T-helper 1 cell (primary cell): ENCODE measurements at places on chromosomes 16 and 17.

- DNase-seq: no peak
Measured at GRCh38 chr17:62690168-62690897, 62.9 kb downstream of the MRC2 start.

GRCh38 chr17:2435862-2436261 lies 35.0 kb upstream of the MNT start:
- DNase-seq: no peak

DNA sequence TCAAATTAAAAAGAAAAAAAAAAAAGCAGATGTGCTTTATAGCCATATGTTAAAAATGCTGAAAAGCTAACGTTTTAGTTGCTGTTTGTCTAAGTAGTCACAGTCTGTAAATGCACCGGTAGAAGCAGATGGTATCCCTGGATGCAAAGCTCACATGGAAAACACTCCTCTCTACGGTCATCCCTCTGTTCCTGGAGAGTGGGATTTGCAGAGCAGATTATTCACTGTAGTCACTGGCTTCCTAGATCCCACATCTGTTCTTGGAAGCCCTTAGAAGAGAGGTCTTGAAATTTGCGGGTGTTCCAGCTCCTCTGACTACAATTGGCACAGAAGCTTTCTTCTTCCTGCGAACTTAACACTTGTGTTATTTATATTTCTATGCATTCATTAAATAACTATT lies 186.6 kb downstream of the PMP22 start:
- DNase-seq: no peak

GRCh38 chr16:28112908-28113307 lies 49.4 kb upstream of the GSG1L start:
- no peak for DNase-seq

DNA sequence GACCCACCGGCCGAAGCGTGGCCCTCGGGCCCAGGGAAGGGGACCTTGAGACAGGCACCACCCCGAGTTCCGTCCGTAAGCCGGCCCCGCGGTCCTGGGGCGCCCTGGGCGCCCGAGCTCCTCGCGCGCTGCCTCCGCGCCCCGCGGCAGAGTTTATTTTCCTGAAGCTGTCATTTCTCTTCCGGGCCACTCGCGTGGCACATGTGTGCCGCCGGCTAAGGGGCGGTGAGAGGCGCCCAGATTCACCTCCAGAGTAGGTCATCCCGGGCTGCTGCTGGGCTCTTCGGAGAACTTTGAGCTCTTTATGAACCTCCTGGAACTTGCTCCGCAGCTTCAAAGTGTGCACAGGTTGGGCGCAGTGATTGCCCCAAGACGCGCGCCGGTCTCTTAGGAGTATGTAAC lies 489 bp downstream of the ZC3H18 start:
- DNase-seq: no peak
